ENCODE measurements at places on chromosomes 16 and 17.

- H3K4me3 ChIP-seq, result no peak overlapping the region
- no peaks in the 10 kb centered on the region for H3K36me3 ChIP-seq
- peaks cover 4% of the 10 kb centered on the region for H3K4me1 ChIP-seq
- no peak overlapping the region for H3K27ac ChIP-seq
Measured at GRCh38 chr17:51860954-51861561, 297.5 kb downstream of the CA10 start.

DNA sequence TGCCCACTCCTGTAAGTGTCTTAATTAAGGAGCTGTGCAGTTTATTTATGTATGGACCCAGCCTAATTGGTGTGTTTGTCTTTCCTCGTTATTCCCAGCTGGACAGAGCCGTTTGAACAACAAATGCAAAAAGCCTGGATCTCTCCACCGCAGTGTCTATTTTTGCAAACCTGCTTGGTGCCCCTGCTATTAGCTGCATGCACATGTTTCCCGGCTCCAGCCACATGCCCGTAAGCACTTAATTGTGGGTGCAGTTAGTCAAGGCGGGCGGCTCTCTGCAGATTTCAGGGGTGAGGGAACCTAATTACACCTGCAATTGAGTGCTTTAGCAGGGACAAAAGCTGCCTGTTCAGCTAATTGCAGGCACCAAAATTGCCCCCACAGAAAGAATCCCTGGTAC is 74.0 kb upstream of the GSE1 start:
- H3K27me3 ChIP-seq, result no peaks in the 10 kb centered on the region
- peak overlapping the region; percentile 23 for H3K27ac ChIP-seq
- no peak overlapping the region for H3K4me3 ChIP-seq

DNA sequence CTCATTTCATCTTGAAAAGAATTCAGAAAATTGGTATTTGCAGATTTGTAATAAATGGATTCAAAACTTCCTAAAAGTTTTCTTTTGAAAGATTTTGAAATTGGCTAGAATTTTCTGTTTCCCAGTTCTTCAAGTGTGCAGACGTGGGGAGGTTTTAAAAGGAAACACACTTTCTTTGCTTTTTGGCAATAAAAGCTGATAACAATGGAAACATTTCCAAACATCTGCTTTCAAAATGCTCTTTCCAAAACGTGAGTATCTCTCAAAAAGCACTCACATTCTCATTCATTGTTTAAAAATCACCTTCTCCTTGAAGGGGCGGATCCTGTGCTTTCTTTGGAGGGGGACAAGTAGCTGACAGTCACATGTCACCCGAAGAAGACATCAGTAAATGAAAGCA is 8.6 kb upstream of the GSG1L start:
- H3K4me3 ChIP-seq, result no peak overlapping the region
- H3K36me3 ChIP-seq, result no peaks in the 10 kb centered on the region
- H3K27me3 ChIP-seq, result peaks cover 22% of the 10 kb centered on the region
- H3K4me1 ChIP-seq, result peaks cover 7% of the 10 kb centered on the region
- DNase-seq, result no peak
- no peak overlapping the region for H3K27ac ChIP-seq

GRCh38 chr17:60327134-60327900 is 64.6 kb downstream of the USP32 start:
- DNase-seq, result no peak
- peaks cover 6% of the 10 kb centered on the region for H3K4me1 ChIP-seq
- H3K27ac ChIP-seq, result no peak overlapping the region
- H3K36me3 ChIP-seq, result peaks cover 7% of the 10 kb centered on the region
- no peak overlapping the region for H3K4me3 ChIP-seq

DNA sequence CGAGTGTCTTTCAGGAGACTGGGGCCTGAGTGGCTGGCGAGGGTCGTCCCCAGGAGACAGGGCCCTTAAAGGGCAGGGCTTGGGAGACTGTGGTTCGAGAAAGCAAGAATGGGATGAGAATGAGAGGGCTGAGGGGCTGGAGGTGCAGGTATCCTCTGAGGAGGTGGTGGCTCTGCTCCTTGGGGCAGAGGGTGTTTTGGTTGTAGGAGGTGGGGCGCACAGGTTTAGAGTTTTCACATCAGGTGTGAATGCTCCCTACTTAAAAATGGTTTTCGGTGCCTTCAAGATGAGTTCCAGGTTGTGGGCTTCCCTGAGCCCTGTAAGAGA is 430 bp downstream of the BCAS3 start:
- H3K4me3 ChIP-seq, result peak overlapping the region; percentile 99
- peaks cover 3% of the 10 kb centered on the region for H3K36me3 ChIP-seq
- peaks cover 16% of the 10 kb centered on the region for H3K4me1 ChIP-seq

DNA sequence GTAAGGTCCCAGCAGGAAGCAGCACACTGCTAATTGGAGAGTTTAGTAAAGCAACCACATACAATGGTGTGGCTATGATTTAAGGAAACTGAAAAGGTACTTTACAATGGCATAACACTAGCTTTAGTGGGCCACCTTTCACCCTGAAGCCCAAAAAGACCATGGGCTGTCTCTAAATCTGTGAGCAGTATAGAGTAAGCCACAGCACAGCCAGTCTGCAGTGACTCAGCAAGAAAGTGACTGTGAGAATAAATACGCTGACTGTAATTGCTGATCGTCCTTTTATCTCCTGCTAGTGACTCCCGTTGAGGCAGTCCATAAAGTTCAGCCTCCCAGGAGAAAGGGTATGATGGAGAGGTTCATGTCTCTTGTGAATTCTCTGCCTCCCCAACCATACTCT is 679.8 kb upstream of the KIF2B start:
- H3K27me3 ChIP-seq, result no peaks in the 10 kb centered on the region
- no peak for DNase-seq
- peaks cover 3% of the 10 kb centered on the region for H3K4me1 ChIP-seq
- H3K36me3 ChIP-seq, result no peaks in the 10 kb centered on the region

DNA sequence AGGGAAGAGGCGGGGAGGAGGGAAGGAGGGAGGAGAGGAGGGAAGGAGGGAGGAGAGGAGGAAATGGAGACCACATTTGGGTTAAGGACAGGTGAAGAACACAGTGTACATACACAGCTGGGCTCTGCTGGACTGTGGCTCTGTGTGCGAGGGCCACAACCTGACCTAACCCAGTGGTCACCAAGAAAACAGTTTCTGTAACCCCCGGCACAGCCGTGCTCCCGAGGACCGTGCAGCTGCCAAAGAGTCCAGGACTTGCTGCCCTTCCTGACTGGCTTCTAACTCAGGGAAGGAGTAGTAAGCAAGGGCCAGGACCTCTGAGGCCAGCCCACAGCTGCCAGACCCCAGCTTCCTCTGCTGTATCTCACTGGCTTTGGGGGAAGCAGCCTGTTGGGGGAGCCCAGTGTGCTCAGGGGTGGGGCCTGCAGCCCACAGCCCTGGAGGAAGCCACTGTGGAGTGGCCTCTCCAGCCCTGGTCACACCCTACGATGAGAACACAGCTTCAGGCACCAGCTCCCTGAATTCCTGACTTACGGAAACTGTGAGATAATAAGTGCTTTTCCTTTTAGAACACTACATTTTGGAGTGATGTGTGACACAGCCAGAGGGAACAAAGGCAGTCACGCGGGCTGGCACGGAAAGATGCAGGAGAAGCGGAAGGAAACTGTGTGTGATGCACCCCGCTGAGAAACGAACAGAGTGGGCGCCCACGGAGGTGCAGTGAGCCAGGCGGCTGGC is 32.3 kb downstream of the SLC7A5 start:
- no peak overlapping the region for H3K27ac ChIP-seq
- no peak for DNase-seq
- no peaks in the 10 kb centered on the region for H3K36me3 ChIP-seq
- H3K27me3 ChIP-seq, result no peaks in the 10 kb centered on the region

DNA sequence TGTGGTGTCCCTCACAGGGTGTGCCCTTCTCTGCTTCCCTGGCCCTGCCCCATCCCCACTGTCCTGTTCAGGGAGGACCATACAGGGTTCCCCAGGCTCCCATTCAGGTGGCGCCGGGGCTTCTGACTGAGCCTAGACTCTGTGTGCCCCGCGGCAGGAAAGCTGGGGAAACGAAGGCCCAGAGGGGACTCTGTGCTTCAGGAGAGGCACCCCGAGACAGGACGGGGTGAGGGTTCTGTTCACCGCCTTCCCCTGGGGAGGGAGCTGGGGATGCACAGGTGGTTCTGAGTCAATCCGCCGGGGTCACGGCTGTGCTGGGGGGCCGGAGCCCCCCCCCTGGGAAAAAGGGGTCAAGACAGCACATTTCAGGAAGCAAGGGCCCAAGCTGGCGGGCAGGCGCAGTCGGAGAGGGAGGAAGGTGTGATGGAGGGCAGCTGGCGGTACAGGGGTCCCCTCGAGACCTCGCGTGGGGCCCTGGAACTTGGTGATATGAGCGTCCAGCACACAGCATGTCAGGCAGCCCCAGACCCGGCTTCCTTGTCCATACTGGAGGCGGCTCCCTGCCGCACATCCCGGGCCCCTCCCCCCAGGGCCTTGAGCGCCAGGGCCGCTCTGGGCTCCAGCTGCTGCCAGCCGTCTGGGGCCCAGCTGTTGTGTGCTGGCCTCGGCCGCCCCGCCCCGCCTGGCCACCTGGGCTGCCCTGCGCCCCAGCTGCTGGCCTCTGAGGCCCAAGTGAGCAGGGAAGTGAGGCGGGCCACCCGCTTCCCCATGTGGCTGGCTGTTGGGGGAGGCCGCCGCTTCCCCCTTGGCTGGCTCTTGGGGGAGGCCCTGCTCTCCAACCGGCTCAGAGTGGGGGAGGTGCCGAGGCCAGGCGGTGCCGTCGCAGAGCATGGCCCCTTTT is 5.6 kb upstream of the NOTUM start:
- no peak overlapping the region for H3K4me3 ChIP-seq
- peaks cover 14% of the 10 kb centered on the region for H3K4me1 ChIP-seq
- H3K27me3 ChIP-seq, result peaks cover 32% of the 10 kb centered on the region
- no peak for DNase-seq
- H3K36me3 ChIP-seq, result no peaks in the 10 kb centered on the region

GRCh38 chr16:74909665-74910064 is 75.3 kb downstream of the WDR59 start:
- H3K4me3 ChIP-seq, result no peak overlapping the region
- no peaks in the 10 kb centered on the region for H3K4me1 ChIP-seq
- peaks cover 60% of the 10 kb centered on the region for H3K36me3 ChIP-seq
- no peaks in the 10 kb centered on the region for H3K27me3 ChIP-seq
- H3K27ac ChIP-seq, result no peak overlapping the region
- no peak for DNase-seq

- DNase-seq, result no peak
- peaks cover 9% of the 10 kb centered on the region for H3K36me3 ChIP-seq
- H3K27me3 ChIP-seq, result no peaks in the 10 kb centered on the region
- no peak overlapping the region for H3K27ac ChIP-seq
Measured at GRCh38 chr16:12043953-12044352, 67.4 kb downstream of the SNX29 start.

DNA sequence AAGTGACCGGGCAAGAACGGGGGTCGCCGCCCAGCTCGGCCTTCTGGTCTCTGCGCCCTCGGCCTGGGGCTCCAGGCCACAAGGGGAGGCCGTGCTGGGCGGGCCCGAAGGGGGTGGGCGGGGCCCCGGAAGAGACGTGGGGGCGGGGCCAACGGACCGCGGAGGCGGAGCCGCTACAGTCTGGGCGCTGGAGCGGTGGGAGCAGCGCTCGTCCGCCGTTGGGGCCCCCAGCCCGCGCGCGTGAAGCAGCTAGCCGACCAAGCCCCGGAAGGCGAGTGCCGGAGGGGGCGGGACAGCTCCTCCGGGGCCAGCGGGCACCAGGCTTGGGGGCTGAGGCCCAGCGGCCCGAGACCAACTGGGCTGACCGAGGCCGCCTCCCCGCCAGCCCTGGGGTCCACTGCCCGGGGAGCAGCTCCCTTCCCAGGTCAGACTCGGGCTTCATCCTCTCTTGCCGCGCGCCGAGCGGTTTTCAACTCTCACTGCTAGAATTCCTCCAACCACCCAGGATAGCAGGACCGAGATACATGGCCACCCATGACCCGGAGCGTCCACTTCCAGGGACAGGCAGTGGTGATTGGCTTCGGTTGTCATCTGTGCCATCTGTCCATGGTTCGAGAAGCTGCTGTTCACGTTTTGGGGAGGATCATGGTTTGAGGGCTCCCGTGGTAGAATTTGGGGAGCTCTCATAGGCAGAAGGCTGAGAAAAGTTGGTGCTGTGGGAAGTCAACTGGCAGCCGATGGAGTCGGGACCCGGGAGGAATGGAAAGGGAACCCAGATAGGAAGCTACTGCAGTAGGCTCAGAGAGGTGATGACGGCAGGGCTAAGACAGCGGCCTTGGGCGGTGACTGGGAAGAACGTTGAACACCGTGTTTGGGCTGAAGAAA is 44.6 kb upstream of the LCMT1 start:
- peak overlapping the region; percentile 91 for H3K27ac ChIP-seq
- peaks cover 4% of the 10 kb centered on the region for H3K27me3 ChIP-seq
- DNase-seq, result peak; percentile 79
- H3K4me1 ChIP-seq, result peaks cover 8% of the 10 kb centered on the region

GRCh38 chr16:3865241-3865640 is 15.3 kb downstream of the CREBBP start:
- H3K27me3 ChIP-seq, result no peaks in the 10 kb centered on the region
- no peak for DNase-seq
- peak overlapping the region; percentile 20 for H3K27ac ChIP-seq
- H3K4me3 ChIP-seq, result no peak overlapping the region

DNA sequence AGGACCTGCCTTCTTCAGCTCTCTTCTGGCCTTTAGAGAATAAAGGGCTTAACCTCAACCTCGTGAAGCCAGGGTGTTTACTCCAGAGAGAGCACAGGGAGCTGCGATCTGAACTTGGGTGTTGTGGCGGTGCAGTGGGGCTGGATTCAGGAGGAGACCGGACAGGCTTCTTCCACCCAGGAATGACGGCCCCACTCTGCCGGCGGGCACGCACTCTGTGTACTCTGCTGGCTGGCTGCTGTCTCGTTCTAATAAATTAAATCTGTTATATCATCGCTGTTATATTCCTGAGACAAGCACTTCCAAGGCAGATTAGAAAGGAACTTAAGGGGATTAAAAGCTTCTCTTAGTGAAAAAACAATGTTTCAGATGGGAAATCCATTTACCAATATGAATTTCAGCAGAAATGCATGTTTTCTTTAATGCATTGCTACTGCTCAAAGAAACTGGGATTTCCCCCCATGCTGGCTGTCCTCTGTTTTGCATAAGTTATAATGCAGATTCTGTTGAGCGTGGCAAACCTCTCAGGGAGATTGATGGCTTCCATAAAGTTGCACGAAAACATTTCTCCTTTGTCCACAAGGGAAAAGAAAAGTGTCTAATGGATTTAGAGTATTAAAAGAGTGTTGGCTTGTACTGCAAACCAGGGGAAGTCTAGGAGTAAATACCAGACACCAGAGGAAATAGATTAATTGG is 168.6 kb upstream of the IRX3 start:
- no peak overlapping the region for H3K27ac ChIP-seq
- peaks cover 34% of the 10 kb centered on the region for H3K27me3 ChIP-seq
- no peak overlapping the region for H3K4me3 ChIP-seq
- DNase-seq, result no peak
- peaks cover 48% of the 10 kb centered on the region for H3K4me1 ChIP-seq
- H3K36me3 ChIP-seq, result peaks cover 4% of the 10 kb centered on the region
